Dermis microvascular lymphatic vessel endothelial cell (primary cell): ENCODE measurements at places on chromosomes 12 and 14. TPM values are rescaled to one million over a fixed set of nuclear protein-coding genes. Genes with fewer than 3 reads are reported as not detected.

MTA1 gene
- 23.5 and 31.7 TPM in 2 replicates for total RNA-seq

GRCh38 chr12:3304436-3305165, 186.4 kb upstream of the PRMT8 start:
- peak; percentile 89 for DNase-seq

CCNB1IP1 gene
- total RNA-seq = 38.6 and 39.7 TPM in 2 replicates

GRCh38 chr14:98379830-98380229, 892.2 kb downstream of the BCL11B start:
- no peak for DNase-seq

- no peak for DNase-seq
Observed at GRCh38 chr12:65827827-65828231, 3.5 kb downstream of the HMGA2 start.

- no peak for DNase-seq
Observed at GRCh38 chr12:55974308-55974730, 441 bp downstream of the RAB5B start.

- peak; percentile 56 for DNase-seq
Observed at GRCh38 chr12:62841846-62842245, 93.1 kb downstream of the PPM1H start.

DNA sequence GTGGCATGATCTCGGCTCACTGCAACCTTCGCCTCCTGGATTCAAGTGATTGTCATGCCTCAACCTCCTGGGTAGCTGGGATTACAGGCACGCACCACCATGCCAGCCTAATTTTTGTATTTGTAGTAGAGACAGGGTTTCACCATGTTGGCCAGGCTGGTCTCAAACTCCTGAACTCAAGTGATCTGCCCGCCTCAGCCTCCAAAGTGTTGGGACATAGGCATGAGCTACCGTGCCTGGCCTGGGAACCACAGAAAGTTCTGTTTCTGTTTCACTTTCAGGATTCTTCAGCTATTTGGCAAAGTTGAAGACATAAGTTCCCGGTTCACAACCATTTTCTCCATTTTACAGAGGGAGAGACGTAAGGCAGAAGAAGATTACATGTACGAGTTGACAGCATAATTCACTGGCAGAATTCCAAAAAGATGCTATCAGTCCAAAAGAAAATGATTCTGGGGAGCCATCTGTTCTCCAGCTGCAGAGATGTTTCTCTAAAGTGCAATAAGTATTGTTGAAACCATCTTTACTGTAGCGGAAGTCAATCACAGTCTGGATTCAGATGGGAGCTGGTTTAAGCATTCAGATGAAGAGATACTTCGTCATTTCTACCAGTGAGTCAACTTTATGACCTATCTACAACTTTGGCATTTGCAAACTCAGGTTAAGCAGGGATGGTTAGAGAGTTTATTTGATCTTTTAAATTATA, 8.1 kb upstream of the RNF34 start:
- no peak for DNase-seq

CCND2 gene
- 90.6 and 187 TPM in 2 replicates for total RNA-seq

DNA sequence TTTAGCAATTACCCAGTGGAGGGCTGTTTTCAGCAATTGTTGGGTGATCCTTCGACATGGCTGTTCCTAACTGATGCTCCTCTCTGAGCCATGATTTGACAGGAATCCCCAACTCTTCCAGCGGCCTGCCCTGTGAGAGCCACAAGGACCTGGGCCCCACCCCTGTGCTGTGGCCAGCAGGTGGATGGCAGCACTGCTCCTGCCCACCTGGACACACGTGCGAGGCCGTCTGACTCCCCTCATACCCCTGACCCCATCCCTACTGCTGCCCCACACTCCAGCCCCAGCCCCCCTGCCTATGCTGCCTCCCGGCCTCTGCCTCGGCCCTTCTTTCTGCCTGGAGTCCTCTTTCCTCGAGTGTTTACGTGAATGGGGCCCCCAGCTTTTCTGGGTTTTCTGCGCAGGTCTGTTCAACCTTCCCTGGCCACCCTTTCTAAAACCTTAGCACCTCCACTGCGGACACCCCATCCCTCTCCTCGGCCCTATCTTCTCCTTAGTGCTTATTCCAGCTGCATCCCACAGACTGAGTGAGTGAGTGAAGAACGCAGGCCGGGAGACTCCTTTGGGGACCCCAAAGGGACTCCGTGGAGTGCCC, 111.4 kb downstream of the DICER1 start:
- DNase-seq = no peak

- no peak for DNase-seq
Observed at GRCh38 chr12:101850199-101850598, 19.4 kb upstream of the GNPTAB start.

PMEL gene
- 0.51 and 0.63 TPM in 2 replicates for total RNA-seq

DNA sequence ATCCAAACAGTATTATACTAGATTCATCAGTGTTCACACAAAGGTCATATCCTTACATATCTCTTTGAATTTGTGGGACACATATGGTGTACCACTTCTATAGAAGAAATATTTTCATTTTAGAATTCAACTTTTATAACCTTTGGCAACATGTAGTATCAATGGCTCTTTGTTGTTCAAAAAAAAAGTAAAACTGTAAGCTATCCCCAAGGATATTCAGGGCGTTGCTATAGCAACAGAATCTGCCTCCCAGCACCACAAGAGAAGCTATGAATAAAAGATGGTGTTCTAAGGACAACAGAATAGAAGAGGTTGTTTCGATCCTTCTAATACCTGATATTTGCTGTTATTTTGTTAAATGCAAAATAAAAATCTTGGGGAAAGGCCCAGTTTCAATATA, 139.3 kb downstream of the BRMS1L start:
- no peak for DNase-seq

- no peak for DNase-seq
Observed at GRCh38 chr12:121000530-121000929, 15.8 kb downstream of the C12orf43 start.

CRIP2 gene
- 137 and 173 TPM in 2 replicates for total RNA-seq

ACAD10 gene
- total RNA-seq = 7.6 and 10.9 TPM in 2 replicates

DNA sequence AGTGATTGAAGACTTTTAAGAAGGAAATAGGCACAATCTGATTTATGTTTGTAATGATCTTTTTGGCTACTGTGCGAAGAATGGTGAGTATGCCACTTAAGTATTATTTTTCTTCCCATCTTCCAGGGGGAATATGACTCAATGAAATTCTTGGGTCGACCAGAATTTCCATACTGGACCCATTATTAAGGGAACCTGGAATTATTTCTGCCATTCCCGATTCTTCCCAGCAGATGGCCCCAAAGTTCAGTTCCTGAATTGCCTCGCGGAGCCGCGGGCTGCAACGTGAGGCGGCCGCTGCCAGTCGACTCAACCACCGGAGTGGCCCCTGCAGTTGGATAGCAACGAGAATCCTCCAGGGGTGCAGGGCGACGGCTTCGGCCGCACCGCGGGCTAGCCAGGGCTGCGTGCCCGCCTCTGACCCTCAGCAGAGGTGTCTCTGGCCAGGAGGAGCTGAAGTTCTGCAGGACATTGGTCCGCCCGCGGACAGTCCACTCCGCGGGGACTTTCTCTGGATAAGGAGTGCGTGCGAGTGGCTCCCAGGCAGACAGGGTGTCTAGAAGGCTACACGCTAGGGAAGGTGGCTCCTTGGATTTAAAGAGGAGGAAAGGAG, 628 bp upstream of the TSHR start:
- DNase-seq = peak; percentile 40

DNA sequence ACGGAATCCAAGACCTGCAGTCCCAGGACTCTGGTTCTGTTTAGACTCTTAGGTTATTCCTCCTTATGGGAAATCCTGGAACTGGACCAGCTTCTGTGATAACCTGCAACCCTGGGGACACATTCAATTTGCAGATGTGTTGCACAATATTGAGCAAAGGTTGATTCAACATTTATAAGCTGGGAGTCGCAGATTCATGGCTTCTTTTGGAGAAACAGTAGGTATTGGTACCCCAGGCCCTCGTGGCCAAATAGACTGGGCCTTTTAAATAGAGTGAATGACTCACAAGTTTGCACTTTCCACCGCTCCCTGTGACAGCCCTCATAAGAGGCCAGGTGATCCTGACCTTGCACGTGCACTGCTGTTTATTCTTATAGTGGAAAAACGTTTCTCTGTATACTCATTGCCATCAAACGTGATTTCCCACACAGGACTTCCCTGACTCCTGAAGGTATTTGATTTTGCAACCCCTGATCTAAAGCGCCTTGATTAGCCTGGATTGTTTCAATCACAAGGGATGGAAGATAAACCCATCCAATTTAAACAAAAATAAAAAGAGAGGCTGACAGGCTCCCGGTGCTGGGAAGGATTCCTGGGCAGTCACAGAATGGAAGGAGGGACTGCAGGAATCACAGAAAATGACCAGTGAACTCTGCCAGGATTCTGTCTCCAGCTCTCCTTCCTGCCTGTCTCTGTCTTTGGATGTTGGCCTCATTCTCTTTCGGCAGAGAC, 98.0 kb downstream of the VCPKMT start:
- DNase-seq = peak; percentile 52

GRCh38 chr12:13981990-13982389, 588 bp upstream of the GRIN2B start:
- DNase-seq = no peak

DNA sequence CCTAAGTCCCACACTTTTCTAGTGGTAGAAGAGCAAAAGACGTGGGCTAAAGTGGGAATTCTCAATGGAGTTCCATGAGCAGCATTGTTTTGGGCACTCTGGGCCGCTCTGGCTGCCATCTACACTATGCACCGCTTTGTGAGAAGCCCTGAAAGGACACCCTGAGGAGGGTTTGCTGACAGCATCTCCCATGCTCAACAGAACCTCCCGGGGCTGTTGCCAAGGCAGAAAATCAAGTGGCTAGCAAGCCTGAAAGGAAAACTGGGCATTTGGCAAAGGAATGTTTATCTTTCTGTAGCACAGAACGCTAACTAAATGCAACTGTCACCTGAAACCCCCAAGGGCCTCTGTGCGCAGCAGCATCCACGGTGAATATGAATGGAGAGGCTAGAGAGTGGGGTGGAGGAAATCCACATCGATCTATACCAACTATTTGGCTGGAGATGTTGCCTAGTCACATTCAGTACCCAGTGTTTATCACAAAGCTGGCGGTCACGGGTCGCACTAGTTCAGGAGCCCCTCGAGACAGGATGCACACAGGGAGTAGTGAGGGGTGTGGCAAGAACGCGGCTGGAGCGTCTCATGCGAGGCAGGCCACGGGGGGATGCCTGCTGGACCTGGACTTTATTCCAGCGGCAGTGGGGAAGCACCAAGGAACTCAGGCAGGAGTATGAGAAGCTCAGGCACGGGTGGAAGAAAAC, 14.2 kb downstream of the APPL2 start:
- no peak for DNase-seq

DNA sequence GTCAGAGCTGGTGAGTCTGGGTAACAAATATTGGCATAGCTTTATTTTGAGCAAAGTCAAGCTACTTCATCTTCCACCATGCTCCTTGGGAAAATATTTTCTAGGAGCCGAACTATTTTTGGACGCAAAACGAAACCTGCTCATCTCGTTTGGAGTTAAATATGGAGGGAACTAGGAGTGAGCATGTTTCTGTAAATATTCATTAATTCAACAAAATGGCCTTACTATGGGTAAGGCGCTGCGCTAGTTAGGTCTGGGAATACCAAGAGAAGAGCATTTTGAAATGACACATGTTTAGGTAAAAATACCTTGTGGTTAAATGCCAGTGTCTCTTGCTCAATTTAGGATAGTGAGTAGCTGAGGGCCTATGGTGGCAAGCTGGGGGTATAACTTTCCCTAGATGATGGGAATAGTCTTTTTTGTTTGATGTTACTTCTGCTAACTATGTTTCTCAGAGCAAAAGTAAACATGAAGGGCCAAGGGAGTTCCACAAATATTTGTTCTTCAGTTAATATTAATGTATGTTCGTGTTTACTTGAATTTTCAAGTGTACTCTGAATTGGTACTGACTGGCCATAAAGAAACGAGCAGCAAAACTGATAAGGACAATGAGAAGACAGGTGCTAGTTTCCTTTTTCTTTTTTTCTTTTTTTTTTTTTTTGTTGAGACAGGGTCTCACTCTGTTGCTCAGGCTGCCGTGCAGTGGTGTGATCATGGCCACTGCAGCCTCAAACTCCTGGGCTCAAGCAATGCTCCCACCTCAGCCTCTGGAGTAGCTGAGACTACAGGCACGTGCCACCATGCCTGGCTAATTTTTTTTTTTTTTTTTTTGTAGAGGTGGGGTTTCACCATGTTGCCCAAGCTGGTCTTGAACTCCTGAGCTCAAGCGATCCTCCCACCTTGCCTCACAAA, 77.7 kb downstream of the MAP1LC3B2 start:
- no peak for DNase-seq

GRCh38 chr14:38208618-38209562, 1.2 kb downstream of the SSTR1 start:
- DNase-seq = no peak

ISCU gene
- 50.7 and 67.9 TPM in 2 replicates for total RNA-seq

DNA sequence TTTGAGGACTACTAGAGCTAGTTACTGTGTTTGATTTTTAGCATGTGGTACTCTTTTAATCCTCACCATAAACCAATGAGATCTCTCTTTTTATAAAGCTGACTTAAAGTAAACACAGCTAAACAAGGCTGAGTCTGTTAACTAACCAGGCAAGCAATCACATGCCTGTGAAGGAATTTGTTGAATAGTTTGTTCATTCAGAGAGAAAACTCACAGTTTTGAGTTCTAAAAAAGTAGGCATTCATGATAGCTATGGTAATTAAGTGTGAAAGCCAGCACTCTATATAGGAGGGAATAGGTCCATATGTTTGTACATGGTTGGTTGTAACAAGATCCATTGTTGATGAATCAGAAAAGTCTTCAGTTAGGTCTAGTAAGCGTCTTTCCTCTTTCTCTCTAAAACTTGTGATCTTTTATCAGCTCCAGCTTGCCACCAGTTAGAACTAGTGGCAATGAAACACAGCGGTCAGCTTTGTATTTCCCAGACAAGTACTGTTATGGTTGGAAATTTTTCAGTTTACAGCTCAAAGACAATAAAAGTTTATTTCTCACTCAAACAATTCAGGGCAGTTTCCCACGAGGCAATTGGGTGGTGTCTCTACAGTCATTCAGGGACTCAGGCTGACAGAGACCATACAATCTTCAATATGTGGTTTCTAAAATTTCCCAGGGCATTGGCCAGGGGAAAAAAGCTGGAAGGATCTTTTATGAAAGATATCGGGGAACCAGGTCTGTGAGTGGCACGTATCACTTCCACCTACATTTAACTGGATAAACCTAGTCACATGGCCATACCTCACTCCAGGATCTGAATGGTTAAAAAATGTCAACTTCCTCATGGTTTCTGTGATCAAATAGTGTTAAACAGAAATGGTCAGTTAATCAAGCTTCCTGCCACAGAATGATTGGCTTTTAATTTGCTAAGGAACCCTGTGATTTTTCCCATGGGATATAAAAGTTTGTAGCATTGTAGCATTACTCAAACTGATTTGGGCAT, 203.1 kb downstream of the KIF21A start:
- DNase-seq = no peak

SERPINA3 gene
- total RNA-seq = under 0.01 TPM in 1 of 2 replicates, not detected in the other

P2RX2 gene
- not detected in 2 replicates for total RNA-seq

GRCh38 chr12:97921979-97922722, 459.5 kb downstream of the RMST start:
- peak; percentile 97 for DNase-seq

DNA sequence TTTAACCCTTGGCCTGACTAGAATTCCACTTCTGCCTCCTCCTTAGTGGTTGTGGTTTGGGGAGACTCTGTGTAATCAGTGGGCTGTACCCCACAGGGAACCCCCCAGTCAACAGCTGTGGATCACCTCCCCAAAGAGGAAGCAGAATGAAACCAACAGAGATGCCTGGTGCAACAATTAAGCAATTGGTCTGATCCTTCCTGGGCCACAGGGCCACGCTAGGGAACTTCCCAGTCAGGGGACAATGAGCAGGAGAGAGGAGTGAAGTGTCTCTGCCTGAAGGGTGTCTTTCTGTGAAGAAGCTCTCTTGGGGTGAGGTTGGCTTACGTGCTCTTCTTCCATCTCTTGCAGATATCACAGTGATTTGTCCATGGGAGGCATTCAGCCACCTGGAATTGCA, 8.2 kb downstream of the PDE6H start:
- no peak for DNase-seq

DDIT3 gene
- 6.2 and 10.1 TPM in 2 replicates for total RNA-seq
